ENCODE measurements at places on chromosomes 12 and 14.

GRCh38 chr12:39319180-39319579 lies 123.7 kb downstream of the KIF21A start:
- no peak for DNase-seq

- DNase-seq = no peak
Measured at GRCh38 chr14:91399868-91400640, 17.6 kb downstream of the CCDC88C start.

GRCh38 chr12:91926848-91927247 lies 218.8 kb downstream of the BTG1 start:
- no peak for DNase-seq

GRCh38 chr12:100715976-100716944 lies 78.3 kb upstream of the ANO4 start:
- no peak for DNase-seq

DNA sequence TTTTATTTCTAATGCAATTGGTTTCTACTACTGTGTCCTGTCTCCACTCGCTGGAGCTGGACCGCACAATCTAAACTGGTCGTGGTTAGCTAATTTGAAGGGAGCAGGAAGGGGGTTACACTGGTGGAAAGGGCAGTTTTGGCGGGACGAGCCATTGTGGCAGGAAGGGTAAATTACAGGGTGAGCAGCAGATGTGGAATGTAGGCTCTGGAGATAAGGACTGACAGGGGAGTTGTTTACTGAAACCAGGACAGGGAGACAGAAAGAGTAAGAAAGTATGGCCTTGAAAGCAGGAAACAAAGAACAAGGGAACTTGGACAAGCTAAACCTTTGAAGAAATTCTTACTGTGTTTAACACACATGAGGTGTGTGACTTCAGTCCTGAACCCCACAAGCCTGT lies 147.8 kb downstream of the ATXN7L3B start:
- no peak for DNase-seq

DNA sequence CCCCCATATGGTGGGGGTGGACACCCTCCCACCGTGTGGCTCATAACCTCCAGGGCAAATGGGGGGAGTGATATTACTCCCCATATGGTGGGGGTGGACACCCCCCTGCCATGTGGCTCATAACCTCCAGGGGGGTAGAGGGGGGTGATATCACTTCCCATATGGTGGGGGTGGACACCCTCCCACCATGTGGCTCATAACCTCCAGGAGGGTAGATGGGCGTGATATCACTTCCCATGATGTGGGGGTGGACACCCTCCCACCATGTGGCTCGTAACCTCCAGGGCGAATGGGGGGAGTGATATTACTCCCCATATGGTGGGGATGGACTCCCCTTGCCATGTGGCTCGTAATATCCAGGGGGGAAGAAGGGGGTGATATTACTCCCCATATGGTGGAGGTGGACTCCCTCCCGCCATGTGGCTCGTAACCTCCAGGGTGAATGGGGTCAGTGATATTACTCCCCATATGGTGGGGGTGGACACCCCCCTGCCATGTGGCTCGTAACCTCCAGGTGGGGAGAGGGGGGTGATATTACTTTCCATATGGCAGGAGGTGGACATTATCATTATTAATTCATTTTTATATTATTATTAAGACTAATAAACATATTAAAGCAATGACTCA lies 51.2 kb upstream of the OXA1L start:
- no peak for DNase-seq

DNA sequence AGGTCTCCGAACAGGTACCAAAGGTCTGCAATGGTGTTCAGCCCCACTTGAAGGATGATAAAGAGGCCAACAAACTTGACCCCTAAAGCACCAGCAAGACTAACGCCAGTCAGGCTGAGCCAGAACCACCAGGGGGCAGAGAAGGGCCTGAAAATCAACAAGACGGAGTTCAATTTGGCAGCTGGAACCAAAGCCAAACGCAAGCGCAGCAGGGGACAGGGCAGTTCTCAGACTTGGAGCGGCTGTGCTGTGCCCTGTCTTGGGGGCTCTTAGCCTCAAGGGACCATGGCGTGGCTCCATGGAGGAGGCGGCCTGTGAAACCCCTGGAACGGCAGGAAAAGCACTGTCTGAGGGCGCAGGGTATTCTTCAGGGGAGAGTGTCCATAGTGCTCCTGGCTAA lies 19.6 kb downstream of the POMT2 start:
- no peak for DNase-seq

GRCh38 chr14:44586910-44587309 lies 79.8 kb upstream of the FSCB start:
- no peak for DNase-seq

DNA sequence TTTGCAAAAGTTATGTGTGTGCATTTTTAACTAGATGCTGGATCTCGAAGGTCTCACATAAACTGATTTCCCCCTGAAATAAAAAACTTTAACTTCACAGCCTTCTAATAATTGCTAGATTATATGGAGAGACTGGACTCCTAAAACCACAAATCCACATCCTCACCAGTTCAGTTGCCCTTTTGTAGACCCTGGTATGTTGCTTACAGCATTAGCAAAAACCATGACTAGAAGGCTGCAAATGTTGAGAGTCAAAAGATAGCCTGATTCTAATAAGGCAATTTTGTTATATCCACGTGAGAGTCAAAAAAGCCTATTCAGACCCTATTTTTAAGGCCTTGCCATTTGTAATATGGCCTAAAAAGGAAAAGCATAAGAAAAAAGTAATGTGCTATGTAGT lies 37.4 kb downstream of the RASSF8 start:
- DNase-seq = no peak

DNA sequence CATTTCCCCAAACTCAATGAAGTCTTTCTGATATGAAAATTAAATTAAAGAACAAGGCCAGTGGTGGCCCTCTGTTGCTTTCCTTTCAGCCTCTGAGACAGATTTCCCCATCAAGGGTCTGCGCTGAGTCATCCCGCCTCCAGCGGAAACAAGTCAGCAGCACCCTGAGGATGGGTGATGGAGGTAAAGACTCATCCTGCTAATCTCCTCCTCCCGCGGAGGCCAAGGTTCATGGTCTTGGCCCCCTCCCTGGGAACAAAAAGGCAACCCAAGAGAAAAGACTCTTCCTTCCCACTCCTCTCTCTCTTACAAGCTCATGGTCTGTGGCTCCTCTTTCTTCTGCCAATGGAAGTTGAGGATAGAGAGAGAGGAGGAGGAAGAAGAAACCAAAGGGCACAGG lies 9.0 kb upstream of the NUMB start:
- no peak for DNase-seq
